ENCODE measurements at places on chromosomes 12 and 14. TPM values are rescaled to one million over a fixed set of nuclear protein-coding genes. Genes with fewer than 3 reads are reported as not detected.

GRCh38 chr12:59937148-59937547 is 341.3 kb downstream of the SLC16A7 start:
- no peak for DNase-seq

DNA sequence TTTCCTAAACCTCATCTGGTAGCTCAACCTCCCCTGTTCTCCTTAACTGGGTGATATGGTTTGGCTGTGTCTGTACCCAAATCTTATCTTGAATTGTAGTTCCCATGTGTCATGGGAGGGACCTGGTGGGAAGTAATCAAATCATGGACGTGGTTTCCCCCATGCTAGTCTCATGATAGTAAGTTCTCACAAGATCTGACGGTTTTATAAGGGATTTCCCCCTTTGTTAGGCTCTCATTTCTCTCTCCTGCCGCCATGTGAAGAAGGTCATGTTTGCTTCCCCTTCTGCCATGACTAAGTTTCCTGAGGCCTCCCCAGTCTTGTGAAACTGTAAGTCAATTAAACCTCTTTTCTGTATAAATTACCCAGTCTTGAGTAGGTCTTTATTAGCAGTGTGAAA is 19.5 kb downstream of the COX16 start:
- no peak for DNase-seq

DNA sequence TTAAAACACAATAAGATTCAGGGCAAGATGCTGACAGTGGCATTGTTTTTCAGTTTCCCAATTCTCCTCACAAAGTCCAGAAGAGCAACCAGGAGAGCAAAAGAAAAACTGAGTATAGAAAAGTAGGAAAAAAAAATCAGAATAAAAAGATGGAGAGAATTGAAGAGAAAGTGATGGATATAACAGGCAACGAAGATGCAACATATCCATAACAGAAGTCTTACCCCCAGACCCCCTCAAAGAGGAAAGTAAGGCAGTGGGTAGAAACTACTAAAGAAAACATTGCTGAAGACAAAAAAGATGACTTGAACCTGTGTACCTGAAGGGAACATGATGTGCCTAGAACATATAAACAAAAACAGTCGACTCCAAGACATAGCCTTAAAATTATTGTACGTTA is 10.6 kb downstream of the TCL1A start:
- no peak for DNase-seq

SERPINA12 gene
- total RNA-seq, result not detected

C12orf50 gene
- not detected for total RNA-seq

FERMT2 gene
- total RNA-seq, result under 0.01 TPM
